NCI-H524 (cell line): ENCODE measurements at places on chromosomes 7 and 10.

DNA sequence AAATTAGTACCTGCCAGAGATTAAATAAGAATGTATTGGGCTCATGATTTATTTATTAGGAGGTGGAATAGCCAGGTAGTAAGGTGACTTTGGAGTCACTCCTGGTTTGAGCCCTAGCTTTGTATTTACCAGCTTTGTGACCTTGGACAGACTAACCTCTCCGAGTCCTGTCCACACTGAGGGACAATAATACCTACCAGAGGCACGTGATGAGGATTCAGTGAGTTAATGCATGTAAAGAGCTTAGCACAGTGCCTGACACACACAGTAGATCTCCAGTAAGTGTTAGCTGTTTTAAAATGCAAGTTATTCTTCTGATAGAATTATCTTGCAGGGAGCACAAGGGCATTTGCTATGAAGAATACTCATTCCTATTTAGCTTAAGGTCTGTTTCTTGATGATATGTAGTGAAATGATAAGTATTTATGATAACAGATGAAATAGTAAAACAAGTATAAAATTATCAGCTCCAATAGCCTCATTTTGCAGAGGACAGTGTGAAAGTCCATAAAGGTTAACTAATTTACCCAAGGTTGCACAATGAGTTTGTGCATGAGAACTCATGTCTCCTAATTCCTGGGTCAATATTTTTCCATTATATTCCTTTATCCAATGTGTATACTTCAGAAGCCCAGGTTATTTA is 36.4 kb downstream of the RABGEF1 start:
- no peak for DNase-seq

GRCh38 chr7:142414135-142414534 is 156.3 kb upstream of the PRSS58 start:
- no peak for DNase-seq

DNA sequence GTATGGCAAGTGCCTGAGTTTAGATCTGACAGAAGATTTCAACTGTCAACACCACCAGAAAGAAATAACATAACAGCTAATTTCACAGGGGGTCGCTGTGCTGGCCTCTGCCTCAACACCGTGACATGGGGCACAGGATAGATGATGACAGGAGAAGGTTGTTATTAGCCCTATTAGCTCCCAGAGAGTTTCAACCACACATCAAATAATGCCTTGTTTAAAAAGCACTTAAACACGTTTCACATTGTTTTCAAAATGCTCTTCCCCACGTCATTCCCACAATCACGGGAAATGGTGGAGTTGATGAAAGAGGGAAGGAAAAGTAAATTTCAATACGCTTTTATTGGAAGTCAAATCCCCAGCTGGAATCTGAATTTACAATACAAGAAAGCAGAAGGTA is 184.7 kb downstream of the MAGI2 start:
- DNase-seq, result no peak

DNA sequence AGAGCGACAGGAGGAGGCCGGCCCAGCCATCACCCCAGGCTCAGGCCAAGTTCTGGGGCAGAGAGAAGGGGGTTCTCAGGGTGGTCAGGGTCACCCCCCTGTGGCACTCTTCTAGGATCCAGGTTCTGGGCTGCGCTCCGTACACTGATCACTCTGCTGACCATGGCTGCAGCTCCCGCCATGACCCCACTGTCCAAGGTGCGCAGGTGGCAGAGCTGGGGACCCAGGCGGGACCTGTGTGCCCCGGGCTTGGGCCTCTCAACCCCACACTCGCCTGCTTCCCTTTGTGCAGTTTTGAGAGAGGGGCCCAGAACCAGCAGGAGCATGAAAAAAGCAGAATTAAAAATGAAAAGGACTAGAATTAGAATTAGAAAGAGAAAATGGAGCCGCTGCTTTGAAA is 227.1 kb downstream of the FANK1 start:
- no peak for DNase-seq

DNA sequence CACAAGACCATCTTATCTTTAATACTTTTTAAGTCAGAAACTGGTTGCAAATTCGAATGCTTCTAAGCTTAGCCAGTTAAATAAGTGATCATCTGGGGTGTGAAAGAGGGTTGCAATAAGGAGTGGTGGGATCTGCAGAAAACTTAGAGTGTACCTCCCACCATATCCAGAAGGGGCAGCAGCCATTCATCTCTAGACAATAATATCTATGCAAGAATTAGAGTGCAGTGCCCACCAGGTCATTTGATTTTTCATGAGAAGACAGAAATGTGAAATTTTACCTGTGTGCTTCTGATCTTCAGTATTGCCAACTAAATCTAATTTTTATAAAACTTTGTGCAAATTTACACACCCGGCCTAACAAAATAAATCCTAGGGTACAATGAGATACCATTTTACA is 127.2 kb upstream of the SP4 start:
- DNase-seq, result peak; percentile 12

GRCh38 chr7:38658921-38659320 is 27.7 kb upstream of the AMPH start:
- DNase-seq, result no peak

- no peak for DNase-seq
Observed at GRCh38 chr10:103273041-103273441, 3.9 kb upstream of the INA start.

GRCh38 chr10:87667493-87667892 is 7.8 kb downstream of the PAPSS2 start:
- DNase-seq, result no peak

DNA sequence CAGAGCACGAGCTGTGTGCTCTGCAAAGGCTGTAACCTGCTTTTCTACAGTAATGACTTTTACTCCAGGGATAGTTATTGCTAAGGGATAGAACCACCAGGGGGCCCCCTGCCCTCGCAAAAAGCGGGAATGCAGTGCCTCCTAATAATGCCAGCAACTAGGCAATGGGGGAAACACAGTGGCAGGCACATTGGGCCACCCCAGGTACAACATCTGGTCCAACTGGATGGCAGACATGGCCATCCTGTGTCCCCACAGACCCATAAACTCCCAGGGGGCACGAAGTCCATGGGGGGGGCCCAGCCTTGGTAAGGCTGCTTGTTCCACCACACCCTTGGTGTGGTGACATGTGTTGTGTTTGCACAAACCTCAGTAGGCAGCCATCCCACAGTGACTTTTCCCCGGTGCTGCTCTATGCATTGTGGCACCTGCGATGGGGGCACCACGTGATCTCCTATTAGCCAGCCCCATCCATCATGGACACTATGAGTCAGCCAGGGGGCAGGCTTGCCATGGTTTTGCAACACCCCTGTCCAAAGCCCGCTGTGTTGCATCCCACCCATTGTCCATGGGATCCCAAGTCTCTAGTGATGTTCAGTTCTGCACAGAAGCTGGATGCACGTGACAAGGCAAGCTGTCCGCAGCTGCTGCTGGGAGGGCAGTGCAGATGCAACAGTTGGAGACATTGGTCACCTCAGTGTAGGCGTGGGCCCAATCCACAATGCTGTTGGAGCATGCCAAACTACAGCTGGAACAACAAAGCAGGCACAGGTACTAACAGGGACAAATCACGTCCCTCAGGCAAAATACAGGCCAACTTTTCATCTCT is 84.0 kb downstream of the ANLN start:
- peak; percentile 28 for DNase-seq

- DNase-seq, result no peak
Observed at GRCh38 chr7:150335108-150335773, 6.2 kb downstream of the RARRES2 start.
